Renal pelvis (tissue), 12 donors: ENCODE measurements at places on chromosomes 13 and 19.
A peak's percentile ranks its signal among the peaks of the same experiment; 100 is the strongest.

DNA sequence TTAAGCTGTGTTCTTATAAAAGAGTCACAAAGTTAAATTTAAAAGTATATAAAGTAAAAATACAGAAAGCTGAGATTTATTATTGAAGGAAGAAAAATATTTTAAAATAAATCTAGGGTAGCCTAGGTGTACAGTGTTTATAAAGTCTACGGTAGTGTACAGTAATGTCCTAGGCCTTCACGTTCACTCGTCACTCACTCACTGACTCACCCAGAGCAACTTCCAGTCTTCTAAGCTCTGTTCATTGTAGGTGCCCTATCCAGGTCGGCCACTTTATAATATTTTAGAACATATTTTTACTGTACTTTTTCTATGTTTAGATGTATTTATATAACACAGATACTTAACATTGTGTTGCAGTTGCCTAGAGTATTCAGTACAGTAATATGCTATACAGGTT is 47.4 kb downstream of the NDFIP2 start:
- no peak for DNase-seq

- DNase-seq: no peak
Measured at GRCh38 chr19:18098891-18099622, 1.5 kb downstream of the MAST3 start.

GRCh38 chr13:105918842-105919741 is 616.4 kb downstream of the EFNB2 start:
- DNase-seq: no peak

DNA sequence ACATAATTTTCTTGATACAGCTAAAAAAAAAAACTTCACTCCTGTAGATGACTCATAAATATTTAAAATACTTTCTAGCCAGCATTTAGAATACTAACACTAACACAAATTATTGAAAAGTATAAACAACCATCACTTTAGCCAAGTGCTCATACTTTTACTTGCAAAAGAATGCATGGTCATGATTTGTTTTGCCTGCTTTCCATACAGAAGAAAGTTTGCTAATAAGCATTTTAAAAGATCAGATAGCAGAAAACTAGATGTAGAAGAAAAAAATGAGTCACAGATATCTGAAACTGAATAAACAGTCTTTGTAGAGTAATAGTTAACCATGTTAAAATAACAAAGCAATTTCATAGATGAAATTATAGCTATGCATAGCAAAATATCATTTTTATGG is 2280.4 kb upstream of the PCDH20 start:
- DNase-seq: no peak

GRCh38 chr13:74110053-74110452 is 24.2 kb downstream of the KLF12 start:
- DNase-seq: no peak

- no peak for DNase-seq
Measured at GRCh38 chr13:61148691-61149315, 266.8 kb downstream of the PCDH20 start.

GRCh38 chr13:70090036-70090723 is 17.4 kb upstream of the ATXN8OS start:
- DNase-seq: no peak

DNA sequence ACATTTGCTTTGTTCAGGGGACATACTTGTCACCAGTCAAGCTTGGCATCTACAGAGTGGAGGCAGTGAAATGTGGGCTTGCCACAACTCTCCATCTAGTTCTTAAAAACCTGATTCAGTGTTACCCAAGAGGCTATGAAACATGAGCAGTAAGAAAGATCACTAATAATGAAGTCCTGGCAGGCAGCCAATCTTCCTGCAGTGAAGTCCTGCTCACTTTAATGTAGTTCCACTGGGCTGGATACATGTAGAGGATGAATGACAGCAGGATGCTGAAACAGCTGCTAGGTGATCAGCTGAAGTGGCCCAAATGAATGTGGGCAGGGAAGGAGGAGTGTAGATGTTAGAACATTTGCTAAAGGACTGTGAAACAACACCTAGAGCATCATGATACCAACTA is 1213.1 kb downstream of the OLFM4 start:
- DNase-seq: peak; percentile 14

DNA sequence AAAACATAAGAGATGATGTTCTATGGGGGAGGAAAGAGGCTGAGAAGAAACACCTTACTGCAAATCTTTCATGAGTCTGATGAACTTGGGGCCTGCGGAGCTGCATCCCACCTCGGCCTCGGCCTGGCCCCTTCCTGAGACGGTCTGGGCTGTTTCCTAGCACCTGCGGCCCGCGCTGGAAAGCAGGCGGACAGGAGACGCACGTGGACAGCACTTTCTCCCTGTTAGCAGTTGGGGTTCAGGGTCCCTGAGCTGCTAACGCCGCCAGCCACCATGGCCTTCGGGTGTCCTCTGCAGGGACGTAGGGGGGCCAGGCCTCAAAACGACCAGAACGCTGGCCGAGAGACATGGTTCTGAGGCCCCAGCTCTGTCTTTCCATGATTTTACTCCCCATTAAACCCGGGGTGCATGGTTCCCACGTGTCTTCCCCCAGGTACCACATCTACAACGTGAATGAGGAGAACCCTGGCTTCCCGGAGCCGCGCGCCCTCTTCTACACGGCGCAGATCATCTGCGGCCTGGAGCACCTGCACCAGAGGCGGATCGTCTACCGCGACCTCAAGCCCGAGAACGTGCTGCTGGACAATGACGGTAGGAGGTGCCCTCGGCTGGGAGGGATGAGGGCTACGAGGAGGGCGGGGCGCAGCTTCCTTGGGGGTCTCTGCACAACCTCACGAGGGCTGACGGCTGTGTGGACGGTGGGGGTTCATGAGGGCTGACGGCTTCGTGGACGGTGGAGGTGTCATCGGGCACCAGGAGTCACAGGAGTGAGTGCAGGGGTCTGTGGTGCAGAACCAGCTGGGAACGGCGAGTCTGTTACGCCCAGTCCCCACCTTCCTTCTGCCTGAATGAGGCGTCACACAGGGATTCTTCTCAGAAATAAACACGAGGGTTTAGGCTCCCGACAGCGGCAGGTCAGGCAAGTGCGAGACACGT is 4.3 kb downstream of the GRK1 start:
- no peak for DNase-seq

- no peak for DNase-seq
Measured at GRCh38 chr13:53920916-53921315, 892.3 kb downstream of the OLFM4 start.

- no peak for DNase-seq
Measured at GRCh38 chr13:101755228-101755887, 302.9 kb downstream of the ITGBL1 start.

GRCh38 chr13:97493456-97493855 is 59.5 kb downstream of the RAP2A start:
- no peak for DNase-seq

DNA sequence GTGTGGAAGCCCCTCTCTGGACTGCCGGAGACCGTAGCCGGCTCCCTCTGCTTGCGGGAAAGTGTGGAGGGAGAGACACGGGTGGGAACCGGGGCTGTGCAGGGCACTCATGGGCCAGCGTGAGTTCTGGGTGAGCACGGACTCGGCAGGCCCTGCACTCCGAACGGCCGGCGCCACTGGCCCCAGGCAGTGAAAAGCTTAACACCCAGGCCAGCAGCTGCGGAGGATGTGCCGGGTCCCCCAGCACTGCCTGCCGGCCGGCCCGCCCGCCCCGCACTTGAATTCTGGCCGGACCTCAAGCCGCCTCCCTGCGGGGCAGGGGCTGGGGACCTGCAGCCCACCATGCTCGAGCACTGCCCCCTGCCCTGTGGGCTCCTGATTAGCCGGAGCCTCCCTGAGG is 147.0 kb downstream of the FGF9 start:
- no peak for DNase-seq

DNA sequence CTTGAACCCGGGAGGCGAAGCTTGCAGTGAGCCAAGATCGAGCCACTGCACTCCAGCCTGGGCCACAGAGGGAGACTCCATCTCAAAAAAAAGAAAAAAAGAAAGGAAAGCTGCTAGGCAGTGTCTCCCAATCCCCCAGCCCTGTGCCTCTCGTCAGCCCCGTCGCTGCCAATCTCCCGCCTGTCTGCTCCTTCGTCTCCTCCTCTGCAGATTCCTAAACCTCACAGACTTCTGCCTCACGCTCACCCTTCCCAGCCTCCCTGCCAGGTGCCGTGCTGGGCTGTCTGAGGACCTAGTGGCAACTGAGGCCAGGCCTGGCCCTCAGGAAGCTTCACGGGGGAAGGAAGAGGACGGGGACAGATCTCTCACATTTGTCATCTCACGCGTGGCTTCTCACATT is 21.5 kb downstream of the DPF1 start:
- no peak for DNase-seq

GRCh38 chr13:22447132-22447886 is 733.5 kb upstream of the SGCG start:
- no peak for DNase-seq

DNA sequence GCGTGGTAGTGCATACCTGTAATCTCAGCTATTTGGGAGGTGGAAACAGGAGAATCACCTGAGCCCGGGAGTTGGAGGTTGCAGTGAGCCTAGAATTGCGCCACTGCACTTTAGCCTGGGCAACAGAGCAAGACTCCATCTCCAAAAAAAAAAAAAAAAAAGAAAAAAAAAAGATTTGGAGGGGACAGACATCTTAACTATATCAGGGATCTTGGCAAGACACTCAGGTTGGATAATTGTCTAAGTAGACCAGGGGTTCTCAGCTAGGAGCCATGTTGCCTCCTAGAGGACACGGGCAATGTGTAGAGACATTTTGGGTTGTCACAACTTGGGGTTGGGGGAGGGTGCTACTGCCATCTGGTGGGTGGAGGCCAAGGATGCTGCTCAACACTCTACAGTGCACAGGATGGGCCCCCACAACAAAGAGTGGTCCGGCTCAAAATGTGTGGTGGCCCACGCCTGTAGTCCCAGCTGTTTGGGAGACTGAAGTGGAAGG is 1.9 kb upstream of the ZNF580 start:
- no peak for DNase-seq

DNA sequence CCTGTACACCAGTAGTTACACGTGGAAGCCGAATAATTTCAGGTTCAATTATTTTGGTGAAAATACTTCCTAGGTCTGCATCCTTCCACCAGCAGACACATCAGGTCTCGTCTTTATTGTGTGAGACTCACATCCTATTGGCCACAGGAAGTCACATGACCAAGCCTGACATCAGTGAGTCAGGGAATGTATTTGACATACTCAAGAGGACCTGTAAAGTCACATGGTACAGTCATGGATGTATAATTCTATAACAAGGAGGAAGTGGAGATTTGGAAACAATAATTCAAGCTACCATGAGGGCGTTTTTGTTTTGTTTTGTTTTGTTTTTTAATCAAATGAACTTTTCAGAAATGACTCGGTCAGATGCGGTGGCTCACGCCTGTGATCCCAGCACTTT is 9.3 kb upstream of the HIF3A start:
- no peak for DNase-seq

DNA sequence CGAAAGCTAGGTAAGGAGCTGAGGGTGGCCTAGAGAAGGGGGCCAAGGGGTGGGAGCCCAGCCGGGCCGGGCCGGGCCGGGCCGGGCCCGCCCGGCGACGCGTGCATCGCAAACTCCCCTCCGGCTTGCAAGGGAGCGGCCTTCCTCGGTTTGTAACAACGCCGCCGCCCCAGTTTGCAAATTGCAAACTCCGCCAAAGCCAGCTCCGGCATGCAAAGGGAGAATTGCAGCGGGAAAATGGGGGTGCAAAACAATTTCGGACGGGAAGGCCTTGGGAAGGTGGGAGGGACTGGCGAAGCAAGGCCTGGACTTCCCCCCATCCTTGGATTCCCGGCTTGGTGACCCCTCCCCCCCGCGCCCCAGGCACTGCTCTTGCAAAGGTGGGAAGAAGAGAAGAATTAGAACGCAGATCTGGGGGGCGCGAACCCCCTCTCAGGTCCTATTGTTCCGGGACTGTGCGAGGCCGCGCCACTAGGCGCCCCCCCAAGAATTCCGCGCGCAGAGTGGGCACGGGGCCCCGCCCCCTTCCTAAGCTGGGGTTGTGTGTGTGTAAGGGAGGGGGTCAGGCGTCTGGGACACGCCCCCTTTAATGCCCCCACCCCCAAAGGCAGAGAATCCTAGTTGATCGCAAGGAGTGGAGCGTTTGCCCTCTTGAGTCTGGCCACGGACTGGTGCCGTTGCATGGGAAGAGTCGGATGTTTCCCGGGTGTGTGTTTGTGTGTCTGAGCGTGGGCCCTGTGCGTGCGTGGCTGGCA is 926 bp downstream of the PRR12 start:
- peak; percentile 39 for DNase-seq

DNA sequence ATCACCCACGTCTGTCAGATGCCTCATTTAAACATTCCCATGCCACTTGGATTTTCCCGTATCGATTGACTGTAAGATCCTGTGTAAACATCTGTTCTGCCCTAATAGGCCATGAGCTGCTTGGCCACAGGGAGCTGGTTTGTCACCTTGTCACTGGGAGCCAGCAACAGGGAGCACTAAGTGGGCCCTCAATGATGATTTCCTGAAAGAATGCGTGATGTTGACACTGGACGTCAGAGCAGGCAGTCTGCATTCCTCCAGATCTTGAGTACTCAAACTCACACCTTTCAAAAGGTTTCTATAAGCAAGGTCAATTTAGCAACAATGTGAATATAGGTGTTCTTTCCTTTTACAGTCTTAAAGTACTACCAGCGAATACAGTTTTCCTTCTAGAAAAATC is 78.8 kb downstream of the TUBGCP3 start:
- no peak for DNase-seq

DNA sequence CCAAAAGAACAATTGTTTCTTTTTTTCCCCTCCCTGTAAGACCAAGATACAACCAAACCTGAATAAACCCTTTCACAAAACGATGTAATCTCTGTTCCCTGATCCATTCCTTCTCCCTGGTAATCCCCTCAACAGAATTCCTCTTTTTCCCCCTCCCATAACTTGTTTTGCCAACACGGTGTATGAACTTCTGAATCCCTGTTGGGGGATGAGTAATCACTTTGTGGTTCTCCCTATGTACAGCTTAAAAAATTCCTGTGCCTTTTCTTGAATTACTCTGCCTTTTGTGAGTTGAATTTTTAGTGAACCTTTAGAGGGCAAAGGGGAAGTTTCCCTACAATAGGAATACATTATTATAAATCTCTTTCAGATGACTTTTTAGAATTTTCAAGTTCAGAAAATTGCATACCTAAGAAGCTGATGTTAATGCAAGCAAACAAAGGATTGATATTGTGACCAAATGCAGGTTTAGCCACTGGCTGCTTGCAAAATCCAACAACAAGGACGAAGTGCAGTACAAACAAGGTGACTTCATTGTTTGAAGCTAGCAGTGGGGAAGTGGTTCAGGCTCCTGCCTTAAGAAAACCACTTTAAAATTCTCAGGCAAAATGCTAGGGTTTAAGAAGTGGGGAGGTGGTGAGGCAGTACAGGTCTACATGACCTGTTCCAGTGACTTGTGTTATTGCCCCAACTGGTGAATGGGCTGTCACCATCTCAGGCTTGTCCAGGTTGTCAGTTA is 15.0 kb upstream of the EPSTI1 start:
- DNase-seq: no peak
